ENCODE measurements at places on chromosomes 4 and X.

DNA sequence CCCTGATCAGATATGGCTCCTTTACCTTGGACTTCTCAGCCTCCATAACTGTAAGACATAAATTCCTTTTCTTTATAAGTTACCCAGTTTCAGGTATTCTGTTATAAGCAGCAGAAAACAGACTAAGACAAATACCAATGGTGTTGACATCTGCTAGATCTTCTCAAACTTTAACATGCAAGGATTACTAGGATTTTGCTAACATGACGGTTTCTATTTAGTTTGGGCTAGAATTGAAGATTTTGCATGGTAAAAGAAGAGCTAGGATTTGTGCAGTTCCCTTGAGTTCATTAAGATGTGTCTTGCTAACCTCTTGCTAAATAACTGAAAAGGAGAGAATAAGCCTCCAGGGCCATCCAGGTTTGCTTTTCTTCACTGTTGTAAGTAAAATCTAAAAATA, 5.3 kb upstream of the COPS4 start:
- DNase-seq = no peak

GRCh38 chr4:121648516-121648915, 48.3 kb downstream of the ANXA5 start:
- no peak for DNase-seq

DNA sequence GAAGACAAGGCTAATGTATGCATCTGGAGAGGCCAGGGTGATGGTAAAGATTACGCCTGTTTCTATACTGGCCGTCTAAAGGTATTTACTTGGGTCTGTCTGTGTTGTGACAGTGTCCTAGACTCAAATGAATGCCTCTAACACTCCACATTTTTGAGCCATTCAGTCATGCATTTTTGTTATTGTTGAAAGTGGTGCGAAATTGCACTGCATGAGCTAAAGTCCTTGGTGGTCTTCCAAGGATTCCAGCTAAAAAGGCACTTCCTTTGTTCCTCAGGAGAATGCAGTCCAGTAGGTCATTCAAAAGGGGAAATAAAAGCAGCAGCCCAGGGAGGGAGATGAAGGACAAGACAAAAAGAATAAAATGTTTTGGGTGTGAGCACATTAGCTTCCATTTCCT, 3.0 kb downstream of the GPC4 start:
- DNase-seq = no peak

DNA sequence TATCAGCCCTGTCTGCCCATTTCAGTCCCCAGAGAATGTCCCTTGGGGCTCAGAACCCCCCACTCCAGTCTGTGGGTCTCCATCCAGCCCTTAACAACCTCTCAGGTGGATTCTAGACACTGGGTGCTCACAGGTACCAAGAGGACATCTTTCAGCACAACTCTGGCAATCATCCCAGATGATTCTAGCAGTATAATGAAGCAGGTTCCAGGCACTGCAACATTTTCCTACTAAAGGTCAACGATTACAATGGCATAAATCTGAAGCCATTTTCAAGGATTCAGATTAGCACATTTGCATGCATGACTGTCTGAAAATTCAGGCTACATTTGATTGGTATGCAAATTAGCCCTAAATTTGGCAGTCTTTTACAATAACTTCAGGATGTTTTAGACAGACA, 10.0 kb downstream of the SLC2A9 start:
- DNase-seq = no peak

DNA sequence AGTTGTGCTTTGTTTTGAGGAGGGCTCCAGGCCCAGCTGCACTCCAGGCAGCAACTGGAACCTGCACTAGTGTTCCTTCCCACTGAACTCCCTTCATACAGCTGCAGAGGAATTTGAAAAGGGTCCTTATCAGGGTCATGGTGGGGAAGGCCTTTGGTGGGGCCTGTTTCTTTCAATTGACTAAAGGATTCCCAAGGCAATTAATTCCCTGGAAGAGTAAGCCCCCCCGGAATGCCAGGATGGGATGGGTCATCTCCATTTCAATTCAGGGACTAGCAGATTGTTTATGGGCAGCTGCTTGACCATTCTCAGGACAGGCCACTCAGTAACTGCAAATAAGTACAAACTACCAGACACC, 45.3 kb downstream of the TSC22D3 start:
- no peak for DNase-seq

- DNase-seq = no peak
Measured at GRCh38 chrX:916230-916599, 285.6 kb downstream of the SHOX start.

DNA sequence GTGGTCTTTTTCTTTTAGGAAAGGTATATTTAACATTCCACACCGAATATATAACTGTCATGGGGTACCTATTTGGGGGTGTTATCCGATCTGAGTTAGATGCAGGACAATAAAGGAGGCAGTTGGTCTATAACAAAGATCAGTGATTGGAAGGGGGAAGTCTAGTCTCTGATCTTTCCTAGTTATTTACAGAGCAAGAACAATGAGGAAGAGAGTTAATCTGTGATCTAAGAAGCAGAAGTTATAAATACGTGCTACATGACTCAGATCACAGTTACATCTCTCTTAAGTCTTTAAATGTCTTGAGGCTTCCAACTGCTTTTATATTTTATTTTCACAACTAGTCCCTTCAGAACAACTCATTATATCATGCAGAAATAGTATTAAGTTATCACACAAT, 33.2 kb upstream of the ARMCX4 start:
- DNase-seq = no peak

- DNase-seq = no peak
Measured at GRCh38 chrX:57155171-57155570, 18.0 kb upstream of the SPIN2A start.

DNA sequence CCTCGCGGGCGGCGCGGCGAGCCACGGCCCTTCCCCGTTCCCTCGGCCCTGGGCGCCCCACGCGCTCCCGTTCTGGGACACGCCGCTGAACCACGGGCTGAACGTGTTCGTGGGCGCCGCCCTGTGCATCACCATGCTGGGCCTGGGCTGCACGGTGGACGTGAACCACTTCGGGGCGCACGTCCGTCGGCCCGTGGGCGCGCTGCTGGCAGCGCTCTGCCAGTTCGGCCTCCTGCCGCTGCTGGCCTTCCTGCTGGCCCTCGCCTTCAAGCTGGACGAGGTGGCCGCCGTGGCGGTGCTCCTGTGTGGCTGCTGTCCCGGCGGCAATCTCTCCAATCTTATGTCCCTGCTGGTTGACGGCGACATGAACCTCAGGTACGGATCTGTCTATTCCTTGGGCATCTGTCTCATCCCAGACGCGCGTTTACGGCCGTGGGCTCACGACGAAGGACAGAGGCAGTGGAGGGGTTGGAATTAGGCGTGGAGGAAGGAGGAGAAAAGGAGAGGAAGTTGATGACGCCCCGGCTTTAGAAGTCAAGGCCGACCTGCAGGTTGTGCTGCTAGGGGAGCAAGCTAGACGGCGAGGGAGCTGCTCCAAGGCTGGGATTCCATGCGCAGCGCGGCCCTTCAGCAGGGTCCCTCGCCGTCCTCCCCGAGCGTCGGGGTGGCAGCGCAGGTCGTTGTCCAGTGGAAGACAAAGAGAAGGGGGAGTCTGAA, 792 bp downstream of the SLC10A4 start:
- no peak for DNase-seq
